ENCODE measurements at places on chromosomes 1 and 21.

GRCh38 chr21:23014021-23014420 lies 2015.8 kb downstream of the NCAM2 start:
- no peak for DNase-seq

DNA sequence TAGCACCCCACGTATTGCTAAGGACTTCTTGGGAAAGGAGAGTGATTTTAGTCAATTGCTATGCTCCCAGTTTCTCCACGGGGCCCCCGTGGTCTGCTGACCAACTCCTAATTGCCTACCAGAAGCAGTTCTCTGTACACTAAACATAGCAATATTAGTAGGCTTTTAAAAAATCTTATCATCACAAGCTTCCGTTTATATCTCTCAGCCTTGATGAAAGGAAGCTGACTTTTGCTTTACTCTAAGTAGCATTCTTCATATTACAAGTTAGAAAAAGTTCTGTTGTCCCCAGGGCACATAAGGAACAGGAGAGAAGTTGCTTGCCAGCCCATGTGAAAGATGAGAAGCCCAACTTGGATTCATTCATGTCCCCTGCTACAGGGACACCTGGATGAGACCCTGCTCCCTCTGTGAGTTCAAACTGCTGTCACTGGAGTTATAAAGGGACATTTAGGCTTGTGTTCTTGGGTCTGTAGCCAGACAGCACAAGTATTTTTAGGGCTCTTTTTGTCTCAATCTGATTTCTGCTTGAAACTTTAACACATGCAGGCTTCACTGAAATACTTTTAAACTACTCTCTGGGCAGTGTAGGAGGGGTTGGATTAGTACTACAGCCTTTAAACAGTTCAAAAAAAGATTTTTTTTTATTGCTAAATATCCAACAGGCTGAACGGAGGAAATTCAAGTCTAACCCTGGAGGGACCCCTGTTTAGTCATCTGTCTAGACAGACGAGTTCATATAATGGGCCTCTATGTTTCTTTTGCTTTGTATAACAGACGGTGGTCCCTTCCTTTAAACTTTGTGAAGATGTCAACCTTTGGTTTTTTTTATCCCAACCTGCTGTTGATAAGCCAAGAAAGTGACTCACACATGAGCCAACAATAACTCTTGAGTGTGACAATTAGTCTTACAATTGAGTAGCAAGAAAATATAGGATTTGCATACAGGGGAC lies 29.5 kb downstream of the TGFB2 start:
- no peak for DNase-seq

- DNase-seq = no peak
Observed at GRCh38 chr1:207897188-207897587, 13.7 kb downstream of the CD34 start.

DNA sequence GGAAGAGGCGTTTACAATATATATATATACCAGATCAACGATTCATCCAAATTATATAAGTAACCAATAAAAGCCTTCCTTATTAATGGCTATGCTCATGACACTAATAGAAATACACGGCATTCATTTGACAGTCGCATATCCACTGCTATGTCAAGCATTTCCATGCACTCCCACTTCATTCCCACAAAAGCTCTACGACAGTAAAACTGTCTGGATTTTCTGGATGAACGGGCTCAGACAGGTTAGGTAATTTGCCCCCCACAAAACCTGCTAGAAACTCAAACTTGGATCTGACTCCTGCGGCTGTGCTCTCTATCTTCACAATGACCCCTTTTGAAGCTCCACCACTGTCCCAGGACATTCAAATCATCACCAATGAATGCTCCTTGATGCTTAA lies 11.4 kb downstream of the DNAJC11 start:
- no peak for DNase-seq

- DNase-seq = no peak
Observed at GRCh38 chr1:58687516-58687915, 12.3 kb downstream of the MYSM1 start.

GRCh38 chr1:161710560-161710959 lies 3.5 kb downstream of the FCRLA start:
- DNase-seq = no peak

DNA sequence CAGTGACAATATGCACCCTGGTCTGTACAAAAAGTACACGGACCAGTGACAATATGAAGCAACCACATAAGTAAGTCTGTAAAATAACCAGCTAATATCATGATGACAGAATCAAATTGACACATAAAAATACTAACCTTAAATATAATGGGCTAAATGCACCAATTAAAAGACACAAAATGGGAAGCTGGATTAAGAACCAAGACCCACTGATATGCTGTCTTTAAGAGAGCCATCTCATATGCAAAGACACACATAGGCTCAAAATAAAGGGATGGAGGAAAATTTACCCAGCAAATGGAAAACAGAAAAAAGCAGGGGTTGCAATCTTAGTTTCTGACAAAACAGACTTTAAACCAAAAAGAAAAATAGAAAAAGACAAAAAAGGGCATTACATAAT lies 70.4 kb upstream of the VCAM1 start:
- DNase-seq = no peak

DNA sequence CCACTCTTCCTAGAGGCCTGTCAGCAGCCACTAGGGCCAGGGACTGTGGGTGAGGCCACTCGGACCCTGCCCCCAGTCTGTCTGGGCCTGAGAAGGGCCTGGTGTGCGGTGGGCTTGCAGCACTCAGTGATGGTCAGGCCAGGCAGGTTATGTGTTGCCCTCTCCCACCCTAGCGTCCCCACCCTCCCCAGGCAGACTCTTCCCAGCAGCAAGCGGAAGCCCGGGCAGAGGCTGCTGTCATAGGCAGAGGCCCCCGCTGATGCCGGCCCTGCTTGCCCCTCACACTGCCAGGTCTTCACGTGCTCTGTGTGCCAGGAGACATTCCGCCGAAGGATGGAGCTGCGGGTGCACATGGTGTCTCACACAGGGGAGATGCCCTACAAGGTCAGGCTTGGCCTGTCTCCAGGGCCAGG lies 6.6 kb downstream of the ZBTB48 start:
- DNase-seq = no peak

DNA sequence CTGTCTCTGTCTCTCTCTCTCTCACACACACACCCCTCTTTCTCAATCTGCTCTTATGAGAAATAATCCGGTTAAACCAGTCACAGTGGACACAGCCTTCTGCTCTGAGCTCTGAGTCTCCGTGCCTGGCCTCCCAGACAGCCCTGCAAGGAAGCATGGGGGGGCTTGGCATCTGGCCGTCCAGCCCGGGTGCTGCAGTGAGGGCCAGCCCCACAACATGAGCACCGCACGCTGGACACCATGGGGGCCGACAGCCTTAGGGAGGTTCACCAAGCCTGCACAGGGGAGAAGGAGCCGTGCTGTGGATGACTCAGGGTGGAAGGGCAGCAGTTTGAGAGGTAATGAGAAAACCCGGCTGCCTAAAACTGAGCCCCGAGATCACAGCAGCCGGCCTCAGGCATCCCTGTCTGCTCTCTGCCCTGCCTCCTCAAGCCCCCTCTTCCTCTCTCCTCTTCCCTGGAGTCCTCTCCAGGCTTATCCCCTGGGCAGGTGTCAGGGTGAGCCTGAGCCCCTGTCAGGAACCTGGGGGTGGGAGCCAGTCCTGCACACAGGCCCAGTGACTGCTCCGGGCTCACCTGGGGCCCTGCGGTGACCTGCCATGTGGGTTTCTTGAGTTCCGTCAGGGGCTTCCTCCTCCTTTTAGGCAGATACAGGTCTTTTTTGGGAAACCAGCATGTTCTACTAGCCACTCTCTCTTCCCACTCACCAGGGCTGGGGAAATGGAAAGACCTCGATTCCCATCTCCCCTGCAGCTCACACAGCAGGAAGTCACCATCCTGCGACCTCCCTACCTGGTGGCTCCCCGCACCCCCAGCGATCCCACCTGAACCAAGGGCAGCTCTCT lies 92.8 kb downstream of the ITPKB start:
- DNase-seq = no peak

GRCh38 chr1:3033040-3033789 lies 11.9 kb downstream of the ACTRT2 start:
- DNase-seq = no peak

GRCh38 chr1:117032681-117033539 lies 27.2 kb upstream of the TTF2 start:
- no peak for DNase-seq

DNA sequence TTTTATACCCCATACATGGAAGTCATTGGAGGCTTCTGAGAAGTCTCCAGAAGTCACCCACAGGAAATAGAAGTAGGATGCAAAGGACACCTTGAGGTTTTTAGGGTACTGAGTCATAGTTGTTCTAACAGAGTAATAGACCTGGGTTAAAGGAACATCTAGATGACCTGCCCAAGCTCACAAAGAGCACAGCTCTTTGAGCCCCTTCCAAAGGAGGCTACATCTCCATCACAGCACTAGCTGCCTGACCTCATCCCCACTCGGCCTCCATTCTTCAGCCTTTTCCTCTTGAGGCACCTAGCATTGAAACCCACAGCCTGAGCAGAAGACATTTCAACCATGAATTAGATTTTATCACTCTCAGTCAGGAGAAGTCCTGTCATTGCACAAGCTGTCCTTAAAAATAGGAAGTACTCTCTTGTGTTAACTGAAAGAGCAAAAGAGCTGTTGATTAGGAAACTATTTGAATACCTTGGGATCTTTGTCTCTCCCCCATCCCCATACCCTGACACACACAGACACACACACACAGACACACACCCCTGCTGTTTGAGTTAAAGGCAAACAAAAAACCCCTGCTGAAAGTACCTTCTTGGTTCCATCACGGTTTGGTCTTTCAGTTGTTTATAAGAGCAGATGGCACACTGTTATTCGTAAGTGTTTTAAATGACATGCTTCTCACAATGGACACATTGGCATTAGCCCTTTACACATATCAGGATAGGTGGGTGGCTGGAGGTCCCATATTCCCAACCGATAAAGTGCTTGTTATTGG lies 22.2 kb downstream of the MKNK1 start:
- no peak for DNase-seq

GRCh38 chr1:236489710-236490377 lies 33.9 kb upstream of the LGALS8 start:
- DNase-seq = no peak

- no peak for DNase-seq
Observed at GRCh38 chr1:163561580-163562295, 240.0 kb downstream of the NUF2 start.

Data from esophagus squamous epithelium (tissue), 5 donors.